Neuronal stem cell (in vitro differentiated cells): ENCODE measurements at places on chromosomes 2 and 18.
A peak's percentile ranks its signal among the peaks of the same experiment; 100 is the strongest.

DNA sequence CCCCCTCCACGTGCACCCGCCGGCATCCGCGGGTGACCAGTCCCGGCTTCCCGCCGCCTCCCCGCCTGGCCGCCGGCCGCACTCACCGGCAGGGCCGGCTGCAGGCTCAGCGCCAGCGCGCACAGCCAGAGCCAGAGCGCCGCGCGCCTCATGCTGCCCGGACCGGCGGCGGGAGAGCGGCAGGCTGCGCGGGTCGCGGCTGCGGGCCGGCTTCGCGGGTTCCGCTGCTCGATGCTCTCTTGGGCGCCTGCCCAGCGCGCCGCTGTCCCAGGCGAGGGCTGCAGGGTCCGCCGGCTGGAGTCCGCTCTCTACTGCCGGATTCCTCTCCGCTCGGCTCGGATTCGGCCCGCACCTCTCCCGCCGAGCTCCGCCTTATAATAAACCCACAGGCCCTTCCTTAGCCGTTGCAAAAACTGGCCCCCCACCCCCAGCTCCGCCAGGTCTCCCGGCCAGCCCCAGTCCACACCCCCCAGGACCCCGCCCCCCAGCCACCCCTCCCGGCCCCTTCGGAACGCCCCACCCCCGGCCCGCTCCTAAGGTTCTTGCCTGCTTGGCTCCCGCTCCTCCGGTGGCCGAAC, at the start of gene SDC1:
SDC1 (minus strand) TSS at position 415 of the 578 bp plus-strand sequence; CDS start at position 152, 263 bp downstream.
- peak; percentile 55 for DNase-seq

GRCh38 chr2:54999182-54999581, 51.1 kb downstream of the RTN4 start:
- no peak for DNase-seq

DNA sequence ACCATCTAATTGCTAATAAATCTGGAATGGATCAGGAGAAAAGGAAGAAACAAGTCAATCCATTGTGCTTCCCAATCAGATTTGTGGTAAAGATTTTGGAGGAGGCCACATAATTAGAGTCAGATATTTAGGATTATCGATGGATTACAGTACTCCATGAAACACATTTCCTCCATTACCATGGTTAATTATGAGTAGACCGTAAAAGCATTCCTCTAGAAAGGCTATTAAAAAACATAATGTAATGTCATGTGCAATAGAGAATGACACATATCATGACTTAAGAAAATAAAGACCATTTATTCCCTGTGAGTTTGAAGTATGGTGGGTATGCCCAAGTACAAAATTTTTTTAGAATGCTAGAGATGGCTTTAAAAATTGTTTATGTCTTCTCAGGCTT, 96.1 kb downstream of the ITGA4 start:
- no peak for DNase-seq

- no peak for DNase-seq
These were observed 27.0 kb downstream of the ACOXL start for GRCh38 chr2:110759411-110759810.

- DNase-seq = no peak
These were observed 24.8 kb downstream of the GPC1 start for GRCh38 chr2:240460253-240460711.

DNA sequence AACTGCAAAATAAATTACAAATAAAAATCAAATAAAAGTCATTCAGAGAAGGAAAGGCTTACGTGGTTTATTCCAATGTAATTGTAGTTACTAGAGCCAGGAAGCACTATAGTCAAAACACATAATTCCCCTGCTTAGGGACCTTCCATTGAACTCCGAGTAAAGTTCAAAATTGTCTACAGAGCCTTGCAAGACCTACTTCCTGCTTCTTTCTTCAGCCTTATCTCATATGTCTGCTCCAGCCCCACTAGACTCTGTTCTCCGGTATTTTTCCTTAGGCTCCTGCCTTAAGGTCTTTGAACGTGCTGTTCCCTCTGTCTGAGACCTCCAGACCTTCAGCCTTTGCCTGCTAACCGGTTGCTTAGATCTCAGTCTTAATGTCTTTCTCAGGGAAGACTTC, 104.3 kb downstream of the ARL6IP6 start:
- no peak for DNase-seq

DNA sequence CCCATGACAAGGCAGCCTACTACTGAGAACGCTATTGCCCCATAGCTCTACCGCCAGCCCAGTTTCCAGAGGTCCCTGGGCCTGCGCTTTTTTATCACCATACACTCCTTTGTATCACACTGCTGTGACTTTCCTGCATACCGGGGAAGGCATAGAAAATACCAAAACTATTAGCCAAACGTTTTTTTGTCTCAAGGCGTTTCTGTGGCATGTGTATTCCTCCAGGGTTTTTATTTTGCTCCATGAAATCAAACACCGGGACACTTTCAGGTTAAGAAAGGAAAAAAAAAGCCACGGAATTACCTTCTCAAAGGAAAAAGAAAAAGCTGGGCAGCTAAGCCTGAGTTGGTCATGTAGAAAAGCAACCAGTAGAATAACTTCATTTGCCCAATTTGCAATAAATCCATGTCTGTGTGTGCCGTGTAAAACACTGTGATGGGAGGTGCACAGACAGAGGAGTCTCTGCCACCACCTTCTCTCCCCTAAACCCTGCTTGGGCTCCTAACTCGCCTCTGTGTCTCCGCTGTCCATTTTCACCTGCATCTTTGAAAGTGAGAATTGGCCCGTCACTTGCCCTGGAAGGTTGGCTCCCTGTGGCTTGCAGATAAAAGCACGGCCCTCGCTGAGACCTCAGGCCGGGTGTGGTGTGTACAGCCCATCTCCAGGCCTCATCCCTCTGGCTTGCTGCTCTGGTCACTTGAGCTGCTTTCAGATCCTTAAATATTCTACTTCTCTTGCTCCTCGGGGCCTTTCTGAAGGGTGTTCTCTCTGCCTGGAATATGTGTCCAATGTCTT, 1.7 kb downstream of the AMER3 start:
- no peak for DNase-seq

DNA sequence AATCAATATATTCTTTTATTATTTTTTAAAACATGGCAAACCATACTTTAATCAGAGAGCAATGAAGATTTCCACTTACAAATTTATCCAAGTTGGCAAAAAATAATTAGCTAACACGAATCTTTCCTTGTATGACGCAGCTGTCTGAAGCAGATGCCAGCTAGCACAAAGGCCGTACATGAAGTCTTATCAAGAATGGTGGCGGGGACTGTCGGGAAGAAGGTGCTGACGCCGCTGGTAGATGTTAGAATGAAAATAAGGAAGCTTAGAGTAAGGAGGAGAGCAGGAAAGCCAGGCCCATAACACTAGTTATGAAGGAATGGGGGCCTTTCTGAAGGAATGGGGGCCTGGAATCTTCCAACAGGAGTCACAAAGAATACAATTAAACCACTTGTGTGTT, 96.7 kb downstream of the ZNF516 start:
- no peak for DNase-seq

GRCh38 chr2:98300141-98300874, 45.9 kb upstream of the CNGA3 start:
- no peak for DNase-seq

GRCh38 chr2:215358312-215358845, 46.5 kb downstream of the ATIC start:
- no peak for DNase-seq

DNA sequence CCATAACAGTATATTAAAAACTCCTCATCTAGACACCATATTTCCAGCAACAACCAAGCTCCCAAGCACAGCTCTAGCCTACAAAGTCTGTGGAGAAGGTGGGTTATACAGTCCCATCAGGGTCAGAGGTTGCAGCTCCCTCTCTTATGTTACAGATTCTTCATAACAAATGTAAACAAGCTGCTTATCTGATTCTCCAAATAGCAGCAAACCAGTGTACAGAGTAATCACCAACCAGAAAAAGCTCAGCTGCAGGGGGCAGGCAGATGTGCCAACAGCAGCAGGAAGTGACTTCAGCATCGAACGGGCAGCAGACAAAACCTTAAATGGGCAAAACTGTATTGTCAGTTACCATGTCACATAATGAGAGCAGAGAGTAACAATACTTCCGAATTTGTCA, 52.9 kb upstream of the NABP1 start:
- no peak for DNase-seq

GRCh38 chr2:162004031-162004430, 70.0 kb downstream of the DPP4 start:
- no peak for DNase-seq

- DNase-seq = no peak
These were observed 38.5 kb downstream of the HPCAL1 start for GRCh38 chr2:10341193-10341592.

DNA sequence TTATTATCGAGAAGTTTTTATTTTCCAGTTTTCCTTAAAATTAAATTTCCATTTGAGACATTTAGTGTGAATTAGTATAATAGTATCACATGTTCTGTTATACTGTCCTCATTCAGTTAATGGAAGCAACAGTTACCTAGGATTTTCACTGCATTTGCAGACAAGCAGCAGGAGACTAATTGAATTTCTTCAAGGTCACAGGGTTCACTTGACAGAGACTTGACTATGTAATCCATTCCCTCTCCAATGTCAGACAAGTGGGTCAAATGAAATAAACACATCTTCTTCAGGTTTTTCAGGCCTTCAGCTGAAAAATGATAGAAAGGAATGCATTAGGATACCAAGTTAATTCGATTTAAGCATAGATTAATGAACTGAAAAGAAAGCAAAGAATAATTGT, 26.7 kb downstream of the NLRC4 start:
- no peak for DNase-seq

GRCh38 chr18:63107171-63107845, 212.3 kb downstream of the BCL2 start:
- DNase-seq = no peak
